ENCODE measurements at places on chromosomes 6 and 20. TPM values are rescaled to one million over a fixed set of nuclear protein-coding genes. Genes with fewer than 3 reads are reported as not detected.

Gene TLDC2
- total RNA-seq = 0.37 TPM

Gene BACH2
- 3.9 TPM for total RNA-seq

Gene HLA-E
- 327 TPM for total RNA-seq

Gene BTN1A1
- not detected for total RNA-seq

Gene VGLL2
- total RNA-seq = not detected

Gene TMC2
- 0.14 TPM for total RNA-seq

Gene FNDC11
- total RNA-seq = not detected
